ENCODE measurements at places on chromosomes 13 and 19. TPM values are rescaled to one million over a fixed set of nuclear protein-coding genes. Genes with fewer than 3 reads are reported as not detected.

DNA sequence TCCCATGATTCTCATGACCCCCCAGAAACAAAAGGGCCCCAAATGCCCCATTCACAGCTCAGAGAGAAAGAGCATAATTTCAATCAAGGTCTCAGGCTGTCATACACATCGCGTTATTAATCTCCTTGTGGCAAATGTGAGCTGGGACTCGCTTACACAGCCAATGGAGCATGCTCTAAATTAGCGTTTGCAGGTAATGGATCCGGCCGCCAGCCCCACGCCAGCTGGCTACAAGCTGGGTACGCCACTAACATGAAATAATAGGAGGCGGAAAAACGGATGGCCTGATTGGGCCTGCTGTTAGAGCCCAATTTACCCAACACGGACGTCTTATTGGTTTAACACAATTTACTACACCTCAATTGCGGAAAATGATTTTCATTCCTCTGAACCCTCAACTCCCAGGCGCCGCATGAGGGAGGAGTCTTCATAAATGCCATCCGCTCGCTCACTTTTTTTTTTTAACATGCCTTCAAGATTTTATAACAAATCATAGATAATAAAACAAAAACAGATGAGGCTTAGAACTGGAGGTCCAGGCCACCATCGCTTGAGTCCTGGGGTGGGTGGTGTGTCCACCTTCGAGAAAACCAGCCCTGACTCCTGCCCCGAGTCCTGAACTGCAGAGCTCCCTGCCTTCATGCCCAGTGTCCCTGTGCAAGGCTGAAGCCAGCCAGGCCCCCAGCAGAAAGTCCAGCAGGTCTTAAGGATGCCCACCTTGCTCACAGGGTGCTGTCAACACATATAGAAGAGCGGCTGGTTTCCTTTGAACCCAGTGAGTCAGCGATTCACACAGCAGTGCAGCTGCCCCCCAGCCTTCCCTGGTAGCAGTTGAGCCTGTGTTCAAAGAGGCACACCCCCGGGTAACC is 62.1 kb downstream of the PEPD start:
- DNase-seq = no peak

DNA sequence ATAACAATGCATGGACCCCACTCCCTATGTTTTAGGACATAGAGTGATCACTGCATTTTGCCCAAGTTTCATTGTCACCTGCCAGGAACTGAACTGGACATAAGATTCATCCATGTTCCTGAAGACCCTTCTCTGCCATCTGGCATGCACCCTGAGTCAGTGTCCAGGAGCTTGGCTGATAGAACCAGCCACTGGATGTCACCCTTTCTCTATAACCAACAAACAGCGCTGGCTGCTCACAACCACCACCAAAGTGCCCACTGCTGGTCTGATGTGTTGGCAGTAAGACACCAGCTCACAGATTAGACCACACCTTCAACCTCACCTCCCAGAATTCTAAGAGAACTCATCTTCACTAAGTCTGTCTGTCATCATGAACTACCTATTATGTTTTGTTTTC is 333.4 kb downstream of the ITGBL1 start:
- DNase-seq = no peak

DNA sequence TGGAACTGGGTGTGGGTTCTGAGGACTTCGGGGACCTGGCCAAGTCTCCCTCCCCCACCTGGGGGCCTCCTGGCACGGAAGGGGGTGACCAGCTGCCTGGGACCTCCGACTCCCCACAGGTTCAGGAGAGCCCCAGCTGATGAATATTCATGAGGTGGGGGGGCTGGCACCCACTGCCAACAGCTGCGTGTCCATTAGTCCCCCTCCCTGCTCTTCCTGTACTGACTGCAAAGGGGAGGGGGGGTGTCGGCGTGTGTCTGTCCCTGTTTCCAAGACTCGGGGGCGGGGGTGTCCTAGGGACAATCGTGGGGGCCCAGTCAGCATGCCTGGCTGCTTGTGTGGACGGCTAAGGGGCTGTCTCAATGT is 10.6 kb upstream of the NFIX start:
- DNase-seq = no peak

DNA sequence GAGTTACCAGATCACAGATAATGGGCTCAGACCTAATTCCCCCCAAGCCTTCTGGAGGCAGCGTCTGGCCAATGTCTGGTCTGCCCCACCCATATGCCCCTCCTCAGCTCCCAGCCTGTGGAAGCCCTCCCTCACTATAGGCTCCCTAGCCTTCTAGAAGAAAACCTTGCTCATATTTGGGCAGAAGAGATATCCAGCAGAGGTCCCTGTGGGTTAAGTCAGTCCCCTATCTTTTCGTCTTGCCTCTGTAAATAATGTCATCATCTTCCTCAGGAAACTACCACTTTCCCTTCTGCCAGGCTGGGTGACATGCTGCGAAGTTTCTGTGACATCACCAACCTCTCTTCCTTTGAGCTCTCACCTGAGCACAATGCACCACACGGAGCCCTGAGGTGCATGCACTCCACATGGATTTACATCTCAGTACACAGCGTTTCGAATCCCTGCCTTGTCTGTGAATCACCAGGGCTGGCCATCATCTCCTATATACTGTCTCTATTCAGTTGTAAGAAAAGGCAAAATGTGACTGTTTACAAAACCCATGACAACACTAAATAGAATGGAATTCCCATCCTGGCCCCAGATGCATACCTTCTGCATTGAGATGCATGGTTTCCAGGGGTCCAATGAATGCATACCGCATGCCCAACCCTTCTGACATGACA is 112.8 kb downstream of the CRYL1 start:
- peak; percentile 64 for DNase-seq

GRCh38 chr13:100044936-100045335 is 44.0 kb upstream of the PCCA start:
- no peak for DNase-seq

DNA sequence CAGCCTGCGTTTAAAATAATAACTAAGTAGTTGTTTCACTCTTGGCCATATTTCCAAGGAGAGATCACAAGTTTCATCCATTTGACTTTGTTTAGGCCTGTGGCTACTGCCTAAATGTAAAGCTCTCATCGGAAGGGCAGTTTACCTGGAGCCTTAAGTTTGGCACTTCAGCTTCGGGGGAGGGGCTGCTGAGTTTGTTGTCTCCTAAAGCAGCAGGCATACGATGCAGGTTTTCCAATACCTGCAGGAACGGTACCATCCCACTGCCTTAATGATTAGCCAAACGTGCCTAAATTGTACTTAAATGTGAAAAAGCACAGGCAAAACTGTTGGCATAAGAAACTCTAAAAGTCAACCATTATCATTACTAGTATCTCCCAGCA is 63.1 kb downstream of the CRYL1 start:
- no peak for DNase-seq

DNA sequence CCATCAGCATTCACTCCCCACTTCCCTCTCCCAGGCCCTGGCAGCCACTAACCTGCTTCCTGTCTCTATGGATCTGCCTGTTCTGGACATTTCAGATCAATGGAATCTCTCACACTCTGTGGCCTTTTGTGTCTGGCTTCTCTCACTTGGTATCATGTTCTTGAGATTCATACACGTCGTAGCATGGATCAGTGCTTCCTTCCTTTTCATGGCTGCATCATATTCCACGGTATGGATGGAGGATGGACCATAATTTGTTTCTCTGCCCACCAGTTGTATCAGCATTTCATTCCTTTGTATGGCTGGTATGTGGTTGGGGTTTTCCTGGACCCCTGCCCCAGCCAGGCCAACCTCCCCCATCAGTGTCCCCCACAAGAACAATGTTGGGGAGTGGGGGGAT is 36.2 kb downstream of the MYO9B start:
- no peak for DNase-seq

GRCh38 chr13:110138700-110139036 is 168.3 kb downstream of the COL4A1 start:
- DNase-seq = no peak

DNA sequence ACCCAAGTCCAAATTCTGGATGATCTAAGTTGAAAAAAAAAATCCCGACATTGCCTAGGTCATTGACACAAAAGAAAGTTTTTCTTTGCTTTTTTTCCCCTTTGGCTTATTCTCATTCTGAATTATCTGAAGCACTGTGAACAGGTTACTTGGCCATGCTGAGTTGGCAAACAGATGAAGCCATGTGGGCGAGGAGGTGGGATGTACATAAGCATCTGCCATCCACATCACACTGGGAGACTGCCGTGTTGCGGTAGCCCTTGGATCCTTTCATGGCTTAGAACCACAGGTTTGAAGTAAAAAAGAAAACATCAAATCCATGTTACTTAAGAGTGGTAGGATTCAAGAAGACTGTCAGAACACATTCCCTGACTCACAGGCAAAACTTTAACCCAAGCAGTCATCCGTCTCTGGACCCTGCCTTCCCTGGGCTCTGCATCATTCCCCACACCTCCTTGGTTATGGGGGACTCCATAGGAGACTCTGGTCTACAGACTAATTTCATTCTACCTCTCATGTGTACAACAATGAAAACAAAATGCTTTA is 242.5 kb upstream of the SERP2 start:
- DNase-seq = no peak

GRCh38 chr19:5703819-5704818 is 14.0 kb downstream of the RPL36 start:
- no peak for DNase-seq

DNA sequence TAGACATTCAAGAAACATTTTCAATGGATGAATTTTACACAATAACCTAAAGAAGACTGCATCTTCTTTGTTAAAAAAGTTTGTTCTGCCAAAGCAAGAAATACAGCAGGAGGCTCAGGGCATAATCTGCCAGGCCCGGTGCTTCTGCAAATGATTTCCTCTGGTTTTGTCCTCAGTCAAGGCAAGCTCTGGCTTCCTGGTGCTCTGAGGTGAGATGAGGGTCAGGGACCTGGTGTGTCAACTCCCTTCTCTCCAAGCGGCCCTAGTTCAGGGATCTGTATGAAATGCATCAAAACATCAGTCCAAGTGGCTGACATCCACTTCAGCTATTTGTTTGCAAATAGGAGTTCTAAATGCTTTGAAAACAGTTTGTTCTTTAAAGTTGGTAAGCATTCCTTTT is 31.6 kb downstream of the LACC1 start:
- DNase-seq = no peak

The MAST3 gene
- total RNA-seq = 2.2 TPM

DNA sequence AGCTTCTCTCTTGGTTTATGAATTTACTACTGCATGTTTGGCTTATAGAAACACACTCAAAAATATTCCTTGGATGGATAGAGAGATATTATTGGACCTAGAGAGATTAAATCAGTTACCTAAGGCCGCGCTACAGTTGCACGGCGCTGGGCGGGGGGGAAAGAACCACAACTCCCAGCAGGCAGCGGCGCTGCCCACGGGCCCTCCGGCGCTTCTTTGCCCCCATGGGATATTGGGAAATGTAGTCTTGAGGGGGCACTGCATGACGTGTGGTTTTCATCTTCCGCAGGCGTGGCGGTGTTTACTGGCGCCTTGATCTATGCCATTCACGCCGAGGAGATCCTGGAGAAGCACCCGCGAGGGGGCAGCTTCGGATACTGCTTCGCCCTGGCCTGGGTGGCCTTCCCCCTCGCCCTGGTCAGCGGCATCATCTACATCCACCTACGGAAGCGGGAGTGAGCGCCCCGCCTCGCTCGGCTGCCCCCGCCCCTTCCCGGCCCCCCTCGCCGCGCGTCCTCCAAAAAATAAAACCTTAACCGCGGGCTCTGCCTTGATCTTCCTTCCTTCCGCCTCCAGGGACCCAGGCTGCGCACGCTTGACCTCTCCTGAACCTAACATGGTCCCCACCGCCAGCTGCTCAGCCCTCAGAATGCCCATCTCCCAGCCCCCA is 4.8 kb downstream of the EMP3 start:
- DNase-seq = peak; percentile 76

The DPF1 gene
- total RNA-seq = 2.2 TPM

- DNase-seq = no peak
Observed at GRCh38 chr13:96768524-96768923, 225.8 kb downstream of the OXGR1 start.

- DNase-seq = no peak
Observed at GRCh38 chr13:40488869-40489391, 177.5 kb downstream of the FOXO1 start.

DNA sequence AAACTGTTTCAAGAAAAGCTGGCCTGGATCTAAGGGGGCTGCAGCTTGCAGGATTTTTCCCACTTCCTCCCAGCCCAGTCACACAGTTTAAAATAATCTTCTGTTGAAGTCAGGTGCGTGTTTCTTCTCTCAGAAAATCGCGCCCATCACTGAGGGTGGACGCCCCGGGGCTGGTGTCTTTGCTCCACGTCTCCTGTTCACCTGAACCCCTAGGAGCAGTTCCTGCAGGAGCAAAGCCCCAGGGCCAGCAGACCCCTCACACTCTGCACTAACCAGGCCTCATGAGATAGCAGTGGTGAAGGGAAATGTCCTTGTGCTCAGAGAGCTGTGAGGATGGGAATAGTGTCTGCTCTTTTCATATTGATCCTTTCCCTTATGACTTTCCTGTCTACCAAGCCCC is 920 bp upstream of the SIGLEC7 start:
- DNase-seq = no peak

DNA sequence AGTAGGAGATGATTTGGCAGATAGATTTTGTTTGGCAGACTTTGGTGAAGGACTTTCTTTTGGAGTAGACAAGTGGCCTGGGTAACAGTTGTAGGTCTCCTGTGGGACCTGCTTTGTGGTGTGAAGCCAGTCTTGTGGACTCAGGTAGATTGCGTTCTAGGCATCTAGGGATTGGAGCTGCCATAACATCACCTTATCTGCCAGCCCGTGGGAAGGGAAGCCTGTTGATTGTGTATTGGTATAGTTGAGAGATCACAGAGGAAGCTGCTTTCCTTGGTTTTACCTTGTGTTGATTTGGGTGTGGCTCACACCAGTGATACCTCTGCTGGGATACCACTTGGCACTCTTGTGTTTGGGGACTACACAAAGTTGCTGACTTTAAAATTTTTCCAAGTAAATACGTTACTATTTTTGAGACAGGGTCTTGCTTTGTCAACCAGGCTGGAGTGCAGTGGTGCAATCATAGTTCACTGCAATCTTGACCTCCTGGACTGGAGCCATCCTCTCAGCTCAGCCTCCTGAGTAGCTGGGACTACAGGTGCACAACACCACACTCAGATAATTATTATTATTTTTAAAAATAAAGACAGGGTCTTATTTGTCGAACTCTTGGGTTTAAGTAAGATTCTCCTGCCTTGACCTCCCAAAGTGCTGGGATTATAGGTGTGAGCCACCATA is 7.8 kb downstream of the HNRNPM start:
- DNase-seq = no peak

The ZNF506 gene
- total RNA-seq = 34.4 TPM

GRCh38 chr13:113086031-113086750 is 19.4 kb upstream of the F7 start:
- DNase-seq = no peak

- no peak for DNase-seq
Observed at GRCh38 chr13:100532090-100532766, 56.4 kb downstream of the GGACT start.

Measured in umbilical cord (tissue), 2 donors.